Nucleus accumbens (tissue), 56 donors: ENCODE measurements at places on chromosomes 3 and 15.

GRCh38 chr15:29400701-29401100 is 131.1 kb upstream of the NSMCE3 start:
- no peak for DNase-seq

DNA sequence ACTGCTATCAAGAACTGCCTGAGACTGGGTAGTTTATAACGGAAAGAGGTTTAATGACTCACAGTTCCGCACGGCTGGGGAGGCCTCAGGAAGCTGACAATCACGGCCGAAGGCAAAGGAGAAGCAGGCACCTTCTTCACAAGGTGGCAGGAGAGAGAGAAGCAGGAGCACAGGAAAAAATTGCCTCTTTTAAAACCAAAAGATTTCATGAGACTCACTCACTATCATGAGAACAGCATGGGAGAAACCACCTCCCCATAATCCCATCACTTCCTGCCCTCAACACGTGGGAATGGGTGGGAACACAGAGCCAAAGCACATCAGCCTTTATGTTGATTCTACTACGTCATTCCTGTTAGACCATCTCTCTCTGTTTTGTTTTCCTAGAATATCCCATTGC is 650.9 kb upstream of the SEMA6D start:
- no peak for DNase-seq

DNA sequence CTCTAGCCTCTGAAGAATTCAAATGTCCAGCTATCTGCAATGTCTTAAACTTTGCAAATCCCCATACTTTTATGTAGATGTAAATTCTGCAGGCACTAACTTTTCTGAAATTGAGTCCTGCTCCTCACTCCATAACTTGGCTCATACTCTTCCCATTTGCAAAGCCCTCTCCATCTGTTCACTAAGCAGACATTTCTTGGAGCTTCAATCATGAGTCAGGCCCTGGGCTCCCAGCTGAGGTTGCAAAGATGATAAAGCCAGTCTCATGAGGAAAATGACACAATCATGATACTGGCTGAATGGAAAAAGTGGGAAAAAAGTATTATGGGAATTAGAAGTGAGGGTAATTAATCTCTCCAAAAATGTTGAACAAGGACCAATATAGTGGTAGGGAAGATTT is 507.6 kb downstream of the NR2F2 start:
- DNase-seq, result no peak

DNA sequence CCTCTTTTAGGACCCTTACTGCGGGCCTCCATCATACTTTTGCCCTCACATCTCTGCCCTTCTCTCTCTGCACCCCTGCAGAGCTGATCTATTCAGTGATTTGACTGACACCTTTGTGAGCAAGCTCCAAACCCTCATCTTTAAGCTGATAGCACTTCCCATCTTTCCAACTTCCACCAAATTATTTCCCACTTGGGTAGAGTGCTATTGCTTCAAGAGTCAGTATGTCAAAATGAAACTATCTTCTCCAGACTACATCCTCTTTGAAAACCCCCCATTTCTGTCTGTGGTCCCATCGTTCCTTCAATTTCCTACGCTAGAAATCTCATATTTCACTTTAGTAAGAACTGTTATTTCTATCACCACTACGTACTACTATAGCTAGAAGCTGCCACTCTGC is 19.7 kb downstream of the ZWILCH start:
- DNase-seq, result no peak

DNA sequence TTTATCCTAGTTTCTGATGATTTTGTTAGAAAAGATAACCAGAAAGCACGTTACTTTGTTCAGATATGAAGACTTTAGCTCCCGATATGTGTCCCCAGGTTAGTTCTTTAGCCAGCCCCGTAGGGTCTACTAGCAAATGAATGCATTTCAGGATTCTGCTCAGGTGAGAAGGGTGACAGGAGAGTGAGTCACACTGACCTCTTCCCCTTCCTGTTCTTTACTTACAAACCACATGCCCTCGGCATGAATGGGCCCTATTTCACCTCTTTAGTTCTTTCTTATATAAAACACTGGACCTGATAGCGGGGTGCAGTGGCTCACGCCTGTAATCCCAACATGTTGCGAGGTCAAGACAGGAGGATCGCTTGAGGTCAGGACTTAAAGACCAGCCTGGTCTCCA is 98.4 kb downstream of the SLC49A4 start:
- no peak for DNase-seq

DNA sequence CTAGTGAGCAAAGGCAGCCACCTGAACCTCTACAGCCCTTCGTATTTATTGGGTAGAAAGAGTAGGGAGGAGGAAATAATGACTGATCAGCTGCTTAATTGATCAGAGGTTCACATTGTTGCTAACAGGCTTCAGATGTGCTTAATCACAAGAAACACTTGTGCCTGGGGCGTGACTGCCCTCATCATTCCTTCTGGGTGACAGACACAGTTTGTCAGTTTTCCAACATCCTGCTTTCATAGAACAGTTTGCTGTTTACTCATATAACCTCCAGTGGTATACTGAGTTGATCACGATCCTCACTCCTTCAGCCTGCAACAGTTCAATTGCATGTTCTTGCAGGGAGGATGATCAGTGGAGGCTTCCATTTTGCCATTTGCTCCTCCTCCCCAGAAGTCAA is 13.6 kb upstream of the CASR start:
- DNase-seq, result no peak

DNA sequence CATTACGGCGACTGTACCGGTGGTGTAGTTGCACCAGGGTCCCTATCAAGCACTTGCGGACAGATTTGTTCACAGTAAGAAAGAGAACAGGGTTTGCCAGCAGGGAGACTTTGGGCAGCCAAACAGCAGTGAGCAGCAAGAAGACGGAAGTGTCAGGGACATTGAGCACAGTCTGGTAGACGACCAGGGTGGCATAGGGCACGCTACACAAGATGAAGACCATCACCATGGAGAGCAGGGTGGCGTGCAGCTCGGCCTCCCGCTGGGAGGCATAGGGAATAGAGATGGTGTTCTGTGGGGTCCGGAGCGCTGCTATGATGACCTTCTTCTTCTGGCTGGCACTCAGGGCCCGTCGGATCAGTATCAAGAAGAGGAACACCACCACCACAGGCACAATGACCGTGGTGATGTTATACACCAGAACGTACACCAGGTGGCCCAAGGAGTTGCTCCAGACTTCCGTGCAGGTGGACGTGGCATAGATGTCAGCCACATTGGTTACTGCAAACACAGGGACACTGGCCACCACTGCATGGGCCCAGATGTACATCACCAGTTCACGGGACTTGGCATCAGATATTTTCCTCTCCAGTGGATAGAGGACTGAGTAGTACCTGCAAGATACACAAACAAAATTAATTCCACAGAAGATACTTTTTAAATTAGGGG is 19.1 kb upstream of the FSIP1 start:
- DNase-seq, result no peak

DNA sequence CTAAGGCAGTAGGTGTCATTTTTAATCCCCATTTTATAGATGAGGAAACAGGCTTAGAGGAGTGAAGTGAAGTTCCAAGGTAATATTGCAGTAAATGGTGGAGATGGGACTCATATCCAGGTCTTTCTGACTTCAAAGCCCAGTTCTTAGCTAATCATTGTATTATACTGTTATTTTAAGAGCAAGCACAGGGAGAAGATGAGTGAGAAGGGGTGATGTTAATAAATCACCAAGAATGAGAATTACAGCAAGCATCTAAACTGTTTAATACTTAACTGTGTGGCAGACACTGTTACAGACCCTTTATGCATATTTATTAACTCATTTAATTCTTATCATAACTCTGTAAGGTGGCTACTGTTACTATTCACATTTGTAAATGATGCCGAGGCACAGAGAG is 61.2 kb downstream of the VPS8 start:
- no peak for DNase-seq
